ENCODE measurements at places on chromosomes 2 and 18.

- DNase-seq, result no peak
Measured at GRCh38 chr18:46196627-46197243, 92.5 kb downstream of the HAUS1 start.

DNA sequence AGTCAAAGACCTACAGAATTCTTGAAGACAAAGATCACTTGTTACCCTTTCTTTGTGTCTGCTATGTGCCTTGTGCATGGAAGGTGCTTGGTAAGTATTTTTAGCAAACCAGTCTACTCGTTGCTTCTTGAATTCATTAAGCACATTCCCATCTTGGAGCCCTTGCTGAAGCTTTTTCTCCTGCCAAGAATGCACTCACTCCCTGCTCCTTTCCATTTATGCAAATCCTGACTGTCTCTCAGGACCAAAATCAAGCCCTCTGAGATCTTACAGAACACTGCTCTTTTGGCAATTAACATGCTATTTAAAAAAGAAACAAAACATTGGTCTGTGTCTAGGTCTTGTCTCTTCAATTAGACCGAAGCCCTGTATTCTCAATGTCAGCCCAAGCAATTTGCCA is 75.8 kb downstream of the CLHC1 start:
- DNase-seq, result no peak

DNA sequence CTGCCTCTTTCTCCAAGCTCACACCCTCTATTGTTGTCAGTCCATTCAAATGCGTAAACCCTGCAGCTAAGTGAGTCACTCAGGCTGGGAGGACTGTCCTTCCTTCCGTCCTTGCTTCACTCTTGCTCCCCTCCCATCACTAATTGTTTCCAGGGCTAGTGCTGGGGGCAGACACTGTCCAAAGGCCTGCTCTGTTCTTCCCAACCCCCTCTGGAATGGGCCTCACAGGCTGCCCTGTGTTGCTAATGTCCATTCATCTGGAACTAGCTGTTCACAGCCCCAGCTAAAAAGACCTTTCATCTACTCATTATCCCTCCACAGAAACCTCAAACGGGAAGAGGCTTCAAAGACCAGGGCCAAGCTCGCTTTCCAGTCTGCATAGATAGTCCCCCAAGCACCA is 31.9 kb upstream of the NRP2 start:
- DNase-seq, result no peak

DNA sequence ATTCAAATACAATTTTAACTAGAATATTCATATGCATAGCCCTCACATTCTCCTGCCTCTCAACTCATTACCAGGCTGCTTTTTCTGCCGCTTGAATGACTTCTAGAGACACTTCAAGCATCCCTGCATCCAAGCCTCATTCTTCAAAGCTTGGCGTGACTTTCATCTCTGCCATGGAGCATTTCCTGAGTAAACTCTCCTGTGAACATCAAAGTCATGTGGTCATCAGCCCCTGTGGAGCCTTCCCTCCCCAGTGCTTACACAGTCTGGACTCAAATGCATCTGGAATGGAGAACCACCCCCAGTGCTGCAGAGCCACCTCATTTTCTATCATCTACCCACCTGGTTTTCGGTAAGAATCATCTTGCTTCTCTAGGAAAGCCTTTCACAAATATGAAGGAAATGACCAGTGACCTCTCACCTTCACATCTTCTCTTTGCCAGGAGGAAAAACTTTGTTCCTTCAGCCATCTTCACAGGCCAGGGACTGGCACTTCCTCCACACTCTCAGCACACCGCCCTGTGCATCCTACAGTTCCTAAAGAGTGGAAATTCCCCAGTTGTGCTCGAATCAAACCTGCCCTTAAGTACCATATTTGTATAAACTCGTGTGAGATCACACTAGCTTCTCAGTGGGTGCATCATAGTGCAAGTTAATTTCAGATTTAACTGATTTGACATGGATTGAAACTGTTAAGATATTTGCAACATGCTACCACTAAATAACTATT is 116.4 kb downstream of the COL6A3 start:
- DNase-seq, result no peak

- DNase-seq, result no peak
Measured at GRCh38 chr2:236302555-236302954, 38.3 kb upstream of the ASB18 start.

DNA sequence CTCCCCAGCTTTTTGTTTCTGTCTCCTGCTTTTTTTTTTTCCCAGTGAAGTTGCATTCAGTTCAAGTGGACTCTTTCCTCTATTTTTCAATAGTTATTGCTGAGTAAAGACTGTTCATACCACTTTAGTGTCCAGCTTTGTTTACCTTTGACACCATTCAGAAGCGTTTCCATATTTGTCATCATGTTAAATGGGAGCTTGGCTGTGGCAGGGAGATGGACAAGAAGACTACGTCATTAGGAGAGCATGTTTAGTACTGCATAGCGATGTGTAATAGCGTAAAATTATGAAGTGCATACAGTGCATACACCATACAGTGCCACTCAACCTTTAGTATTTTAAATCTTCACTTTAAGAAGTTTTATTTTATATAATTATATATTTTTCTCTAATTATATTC is 655.9 kb downstream of the DCC start:
- DNase-seq, result no peak

DNA sequence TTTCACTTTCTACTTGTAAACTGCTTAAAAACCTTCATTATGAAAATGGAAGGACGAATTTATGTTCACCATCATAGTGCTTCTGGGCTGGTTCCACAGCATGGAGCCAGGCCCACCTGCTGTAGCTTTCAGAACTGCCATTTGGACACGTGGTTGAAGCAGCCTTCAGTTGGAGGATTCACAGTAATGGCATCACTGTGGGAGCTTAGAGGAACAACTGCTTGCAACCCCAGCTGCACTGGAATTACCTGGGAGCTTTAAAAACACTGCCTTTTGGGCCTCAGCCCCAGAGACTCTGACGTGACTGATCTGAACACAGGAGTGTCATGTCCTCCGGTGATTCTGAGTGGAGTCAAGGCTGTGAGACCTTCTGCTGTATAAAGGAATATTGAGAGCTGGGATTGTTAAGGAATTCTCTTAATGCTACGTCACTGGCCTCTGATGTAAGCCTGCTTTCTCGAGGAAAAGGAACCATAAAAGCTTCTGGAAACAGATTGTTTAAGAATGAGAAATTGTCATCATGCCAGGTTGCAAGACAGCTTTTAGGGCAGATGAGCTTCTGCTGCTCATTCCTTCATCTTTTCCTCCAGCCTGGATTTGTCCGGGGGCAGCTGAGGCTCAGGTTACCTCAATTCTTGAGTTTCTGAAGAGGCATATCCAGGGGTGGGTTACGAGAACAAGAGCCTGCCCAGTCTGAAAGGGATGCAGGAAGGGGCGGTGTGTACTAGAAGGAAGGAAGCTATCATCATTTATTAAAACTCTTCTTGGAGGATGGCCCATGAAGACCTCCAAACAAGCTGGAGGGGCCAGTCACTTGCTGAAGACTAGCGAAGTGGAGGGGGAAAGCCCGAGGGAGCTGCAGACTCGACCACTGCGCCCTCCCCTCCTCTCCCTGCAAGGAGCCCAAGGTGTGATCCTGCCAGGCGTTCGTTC is 1.3 kb upstream of the IL1R1 start:
- no peak for DNase-seq

- no peak for DNase-seq
Measured at GRCh38 chr2:75303227-75303626, 103.9 kb upstream of the TACR1 start.

DNA sequence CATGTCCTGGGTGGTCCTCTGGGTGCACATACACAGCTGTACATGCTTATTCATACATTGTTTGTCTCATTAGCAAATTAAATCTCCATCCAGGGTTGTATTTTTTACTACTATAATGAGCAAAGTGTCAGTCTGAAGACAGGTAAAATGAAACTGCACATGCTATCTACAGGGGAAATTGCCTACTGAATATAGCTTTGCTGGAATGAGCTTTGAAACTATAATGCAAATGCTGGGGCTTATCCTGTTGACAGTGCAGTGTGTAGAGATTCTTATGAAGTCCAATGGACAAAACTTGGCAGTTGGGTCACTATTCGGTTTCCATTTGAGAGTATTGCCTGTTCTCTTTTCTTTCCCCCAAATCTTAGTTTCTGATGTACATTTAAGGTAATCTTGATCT is 292.8 kb upstream of the LRP1B start:
- no peak for DNase-seq

DNA sequence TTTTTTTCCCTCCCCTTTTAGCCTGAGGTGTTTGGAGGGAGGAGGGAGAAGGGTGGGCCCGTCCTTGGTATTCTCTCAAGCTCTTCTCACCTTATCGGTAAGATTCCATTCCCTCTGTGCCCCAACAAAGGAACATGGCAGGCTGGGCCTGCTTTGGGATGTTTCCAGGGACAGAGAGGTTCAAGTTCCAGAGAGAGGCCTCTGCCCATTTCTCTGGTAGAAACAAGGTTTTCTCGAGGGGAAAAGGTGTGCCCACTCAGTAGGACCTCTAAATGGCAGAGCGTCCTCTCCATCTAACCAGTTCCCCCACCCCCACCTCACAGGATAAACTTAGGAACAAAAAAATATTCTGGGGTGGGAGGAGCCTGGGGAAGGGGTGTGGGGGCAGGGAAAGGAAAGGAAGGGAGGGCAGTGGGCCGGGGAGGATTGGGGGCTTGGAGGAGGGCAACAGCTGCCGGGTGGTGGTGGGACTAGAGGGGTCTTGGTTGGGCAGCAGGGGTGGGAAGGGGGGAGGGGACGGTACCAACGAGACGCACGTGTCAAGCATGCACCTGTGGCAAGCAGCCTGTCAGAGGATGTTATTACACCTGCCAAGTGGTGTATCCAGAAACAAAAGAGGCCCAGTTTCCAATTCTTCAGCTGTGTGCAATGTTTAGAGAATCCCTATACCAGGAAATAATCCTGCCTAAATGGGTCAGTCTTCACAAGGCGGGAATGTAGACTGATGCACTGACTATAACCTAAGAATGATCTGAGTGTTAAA is 2.1 kb downstream of the PCBP1 start:
- no peak for DNase-seq

- DNase-seq, result no peak
Measured at GRCh38 chr2:198966269-198966668, 491.5 kb downstream of the SATB2 start.

- DNase-seq, result no peak
Measured at GRCh38 chr2:119240311-119241204, 16.9 kb downstream of the STEAP3 start.

DNA sequence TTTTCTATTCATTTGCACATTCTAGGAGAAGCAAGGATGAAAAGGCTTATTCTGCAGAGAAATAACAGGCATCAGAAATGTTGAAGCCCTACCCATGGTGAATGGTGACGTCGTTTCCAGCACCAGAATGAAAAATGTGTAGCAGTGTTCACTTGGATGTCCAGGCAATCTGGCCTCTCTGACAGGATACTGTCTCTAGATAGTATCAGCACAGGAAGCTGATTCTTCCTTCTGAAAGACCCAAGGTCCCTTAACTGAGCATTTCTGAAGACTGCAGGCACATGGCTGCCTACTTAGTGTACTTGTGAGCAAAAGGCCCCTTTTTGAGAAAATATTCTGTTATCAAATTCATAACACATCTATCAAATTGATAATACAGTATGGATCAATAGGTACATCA is 234.1 kb downstream of the XIRP2 start:
- DNase-seq, result no peak

DNA sequence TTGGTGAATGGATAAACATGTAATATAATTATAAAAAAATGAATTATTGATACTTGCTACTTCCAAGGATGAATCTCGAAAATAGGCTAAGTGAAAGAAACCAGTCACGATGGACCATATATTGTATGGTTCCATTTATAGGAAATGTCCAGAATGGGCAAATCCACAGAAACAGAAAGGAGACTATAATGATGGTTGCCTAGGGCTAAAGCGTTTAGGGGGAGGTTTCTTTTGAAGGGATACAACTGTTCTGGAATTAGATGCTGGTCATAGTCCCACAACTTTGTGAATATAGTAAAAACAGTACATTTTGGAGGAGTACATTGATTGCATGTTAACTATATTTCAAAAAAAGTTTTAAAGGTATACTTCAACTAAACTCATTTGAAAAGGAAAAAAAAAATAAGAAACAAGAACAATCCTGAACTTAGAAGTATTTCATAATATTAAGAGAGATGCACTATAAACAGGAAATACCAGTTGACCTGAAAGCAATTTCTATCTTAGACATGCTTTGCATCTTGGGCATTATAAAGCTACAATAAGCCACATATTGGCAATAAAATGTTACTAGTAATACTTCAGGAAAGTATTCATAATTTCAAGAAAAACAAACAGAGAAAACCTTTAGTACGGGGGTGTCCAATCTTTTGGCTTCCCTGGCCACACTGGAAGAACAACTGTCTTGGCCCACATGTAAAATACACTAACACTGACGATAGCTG is 130.0 kb downstream of the C2orf74 start:
- no peak for DNase-seq

DNA sequence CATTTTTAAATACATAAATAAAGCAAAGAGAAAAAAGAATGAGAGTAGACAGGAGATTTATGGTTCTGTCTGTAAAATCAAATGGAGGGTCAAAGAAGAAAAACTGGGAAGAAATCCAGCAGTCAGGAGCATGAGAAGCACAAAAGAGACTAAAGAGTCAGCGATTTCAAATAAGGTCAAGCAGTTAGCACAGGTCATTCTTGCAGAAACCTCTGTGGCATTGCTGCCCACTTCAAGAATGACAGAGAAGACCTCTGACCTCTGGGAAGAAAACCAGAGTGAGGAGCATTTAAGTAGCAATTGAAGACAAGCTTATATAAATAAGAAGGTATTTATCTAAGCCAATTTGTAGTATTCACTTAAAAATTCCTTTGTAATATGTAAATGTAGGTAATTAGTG is 172.0 kb upstream of the SPOPL start:
- DNase-seq, result no peak

GRCh38 chr2:30721241-30721640 is 86.0 kb downstream of the CAPN13 start:
- no peak for DNase-seq

- no peak for DNase-seq
Measured at GRCh38 chr2:38485734-38486133, 108.7 kb upstream of the ATL2 start.

GRCh38 chr2:104416339-104417000 is 437.4 kb upstream of the POU3F3 start:
- DNase-seq, result no peak

DNA sequence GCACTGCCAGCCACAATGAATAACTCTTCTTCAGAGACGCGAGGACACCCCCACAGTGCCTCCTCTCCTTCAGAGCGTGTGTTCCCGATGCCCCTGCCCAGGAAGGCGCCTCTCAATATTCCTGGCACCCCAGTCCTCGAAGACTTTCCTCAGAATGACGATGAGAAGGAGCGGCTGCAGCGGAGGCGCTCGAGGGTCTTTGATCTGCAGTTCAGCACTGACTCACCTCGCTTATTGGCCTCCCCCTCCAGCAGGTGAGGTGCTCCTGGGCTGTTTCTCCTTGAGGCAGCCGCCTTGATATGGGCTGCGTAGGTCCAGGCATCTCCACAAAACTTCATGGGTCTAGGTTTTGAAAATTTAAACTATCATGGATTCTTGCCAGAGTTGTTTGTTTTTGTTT is 6.1 kb downstream of the NCAPH start:
- DNase-seq, result no peak

GRCh38 chr2:60468382-60469085 is 84.9 kb downstream of the BCL11A start:
- no peak for DNase-seq

GRCh38 chr2:55150834-55151233 is 81.3 kb downstream of the CLHC1 start:
- no peak for DNase-seq

Data from hypothalamus (tissue), 51 donors.